ENCODE measurements at places on chromosomes 3 and 15.

GRCh38 chr15:60569596-60569995 lies 90.7 kb upstream of the ICE2 start:
- H3K27ac ChIP-seq, result no peak overlapping the region
- DNase-seq, result no peak
- H3K4me3 ChIP-seq, result no peak overlapping the region
- no peaks in the 10 kb centered on the region for H3K36me3 ChIP-seq

- H3K36me3 ChIP-seq, result no peaks in the 10 kb centered on the region
- no peaks in the 10 kb centered on the region for H3K27me3 ChIP-seq
- no peak for DNase-seq
- no peak overlapping the region for H3K27ac ChIP-seq
Measured at GRCh38 chr3:151962912-151963311, 89.5 kb downstream of the SUCNR1 start.

DNA sequence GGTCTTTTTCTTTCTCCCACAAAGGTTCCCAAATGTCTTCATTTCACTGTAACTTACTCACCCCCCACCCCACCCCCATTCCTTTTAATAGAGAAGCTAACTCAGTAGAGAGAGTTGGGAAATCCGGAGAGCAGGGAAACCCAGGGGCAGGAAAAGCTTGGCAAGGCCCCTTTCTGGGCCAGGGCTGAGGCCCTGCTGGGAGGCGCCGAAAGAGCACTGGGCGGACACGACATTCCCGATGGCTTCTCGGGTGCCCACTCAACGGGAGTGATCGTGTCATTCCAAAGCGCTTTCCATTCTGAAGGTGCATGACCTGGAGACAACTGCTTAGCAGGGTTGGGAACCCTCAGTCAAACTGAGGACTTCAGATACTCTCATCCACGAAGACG lies 1.6 kb upstream of the DALRD3 start:
- H3K36me3 ChIP-seq, result peaks cover 14% of the 10 kb centered on the region
- no peaks in the 10 kb centered on the region for H3K27me3 ChIP-seq
- peak overlapping the region; percentile 94 for H3K4me3 ChIP-seq
- DNase-seq, result no peak

- no peak for DNase-seq
- H3K4me3 ChIP-seq, result no peak overlapping the region
- H3K27me3 ChIP-seq, result no peaks in the 10 kb centered on the region
Measured at GRCh38 chr3:176183181-176183580, 1014.1 kb downstream of the TBL1XR1 start.

- H3K4me1 ChIP-seq, result no peaks in the 10 kb centered on the region
- no peak overlapping the region for H3K4me3 ChIP-seq
- peaks cover 6% of the 10 kb centered on the region for H3K36me3 ChIP-seq
- no peak for DNase-seq
- H3K27me3 ChIP-seq, result no peaks in the 10 kb centered on the region
- no peak overlapping the region for H3K27ac ChIP-seq
Measured at GRCh38 chr15:59148153-59148833, 43.3 kb downstream of the CCNB2 start.

- no peak overlapping the region for H3K4me3 ChIP-seq
- no peaks in the 10 kb centered on the region for H3K4me1 ChIP-seq
- no peak for DNase-seq
- no peak overlapping the region for H3K27ac ChIP-seq
- peaks cover 9% of the 10 kb centered on the region for H3K27me3 ChIP-seq
Measured at GRCh38 chr3:196220587-196220986, 4.3 kb downstream of the SLC51A start.

DNA sequence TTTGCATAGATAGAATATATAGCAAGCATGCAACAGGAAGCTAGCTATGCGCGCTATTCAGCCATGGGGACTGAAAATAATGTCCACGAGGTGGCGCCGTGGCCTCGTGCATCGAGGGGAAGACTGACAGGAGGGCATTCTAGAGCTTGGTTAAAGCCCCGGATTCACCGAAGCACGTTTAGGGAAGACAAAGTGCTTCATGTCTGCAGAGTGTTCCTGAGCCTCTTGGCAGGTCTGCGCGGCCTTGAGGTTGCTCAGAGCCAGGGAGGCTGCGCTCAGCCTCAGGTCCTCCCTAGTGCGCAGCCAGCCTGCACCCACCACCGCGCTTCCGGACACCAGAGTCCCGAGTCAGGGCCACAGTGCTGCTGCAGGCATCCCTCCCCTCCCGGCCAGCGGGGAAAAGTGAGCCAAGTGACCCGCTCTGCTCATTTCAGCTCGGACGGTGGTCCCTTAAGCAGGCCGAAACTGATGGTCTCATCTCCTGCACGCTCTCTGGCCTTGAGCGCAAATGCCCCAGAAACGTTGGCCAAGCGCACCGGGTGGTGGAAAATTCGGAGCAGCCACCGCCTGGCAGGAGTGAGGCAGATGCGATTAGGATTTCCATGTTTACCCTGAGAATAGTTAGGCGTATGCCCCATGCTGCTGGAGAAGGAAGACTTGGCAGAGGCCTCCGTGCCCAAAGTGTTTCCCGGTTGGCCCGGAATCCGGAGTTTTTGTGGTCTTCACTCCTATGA lies 24.8 kb downstream of the GABRA5 start:
- DNase-seq, result peak; percentile 75
- H3K36me3 ChIP-seq, result no peaks in the 10 kb centered on the region
- no peaks in the 10 kb centered on the region for H3K4me1 ChIP-seq
- H3K4me3 ChIP-seq, result no peak overlapping the region

GRCh38 chr15:76467136-76467535 lies 130.6 kb downstream of the ISL2 start:
- no peaks in the 10 kb centered on the region for H3K4me1 ChIP-seq
- no peak for DNase-seq
- H3K36me3 ChIP-seq, result peaks cover 23% of the 10 kb centered on the region
- no peak overlapping the region for H3K4me3 ChIP-seq

DNA sequence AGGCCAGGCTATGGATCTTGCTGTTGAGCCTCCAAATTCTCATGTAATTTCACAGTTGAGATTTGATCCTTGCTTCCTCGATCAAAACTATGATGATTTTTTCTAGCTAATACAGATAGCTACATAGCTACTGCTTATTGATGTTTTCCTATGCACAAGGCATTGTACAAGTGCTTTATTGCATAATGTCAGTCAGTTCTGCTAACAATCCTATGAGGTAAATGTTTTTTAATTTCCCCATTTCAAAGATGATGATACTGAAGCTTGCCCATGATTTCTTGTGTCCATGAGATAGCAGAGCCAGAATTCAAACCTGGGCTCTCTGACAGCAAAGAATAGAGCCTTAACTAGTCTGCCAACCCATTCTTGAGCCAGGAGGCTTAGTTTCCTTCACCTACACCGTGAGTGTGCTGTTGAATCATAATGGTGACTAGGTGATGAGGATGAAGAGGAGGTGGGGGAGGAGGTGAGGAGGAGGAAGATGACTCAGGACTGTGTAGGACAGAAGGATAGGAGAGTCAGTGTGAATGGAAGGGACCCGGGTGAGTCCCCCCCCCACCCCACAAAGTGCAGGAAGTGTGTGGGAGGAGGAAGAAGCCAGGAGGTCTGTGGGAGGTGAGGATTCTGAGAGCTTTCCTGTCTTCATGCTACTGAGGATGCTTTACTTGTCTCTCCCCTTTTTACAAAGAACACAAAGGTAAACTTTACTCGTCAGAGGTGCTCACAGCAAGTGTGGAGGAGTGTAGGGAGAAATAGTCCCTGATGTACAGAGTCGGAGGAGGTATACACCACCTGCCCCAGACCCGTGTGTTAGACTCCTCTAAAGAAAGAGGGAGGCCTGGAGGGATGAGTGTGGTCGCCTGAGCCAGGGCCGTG lies 3.6 kb downstream of the TAGLN3 start:
- H3K27ac ChIP-seq, result no peak overlapping the region
- peaks cover 31% of the 10 kb centered on the region for H3K4me1 ChIP-seq
- DNase-seq, result no peak
- H3K4me3 ChIP-seq, result no peak overlapping the region
- peaks cover 41% of the 10 kb centered on the region for H3K27me3 ChIP-seq

DNA sequence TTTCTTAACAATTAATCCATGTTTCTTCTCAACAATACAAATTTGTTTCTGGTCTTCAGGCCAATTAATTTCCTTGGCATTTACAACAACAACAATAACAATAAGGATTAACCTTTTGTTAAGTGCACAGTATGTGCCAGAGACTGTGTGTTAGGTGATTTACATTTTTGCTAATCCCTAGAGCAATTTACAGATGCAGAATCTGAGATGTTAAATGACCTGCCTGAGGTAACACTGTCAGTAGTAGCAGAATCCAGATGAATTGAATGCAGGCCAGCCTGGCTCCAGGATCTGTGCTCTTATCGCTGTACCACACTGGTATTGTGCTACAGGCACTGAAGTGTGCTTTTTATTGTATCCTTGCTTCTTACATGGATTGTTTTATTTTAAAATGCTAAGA lies 122.2 kb downstream of the MEIS2 start:
- H3K36me3 ChIP-seq, result peaks cover 34% of the 10 kb centered on the region
- no peak overlapping the region for H3K4me3 ChIP-seq
- H3K4me1 ChIP-seq, result peaks cover 9% of the 10 kb centered on the region
- no peak for DNase-seq

GRCh38 chr3:13023235-13023970 lies 49.8 kb downstream of the IQSEC1 start:
- H3K4me3 ChIP-seq, result no peak overlapping the region
- H3K27me3 ChIP-seq, result peaks cover 14% of the 10 kb centered on the region

DNA sequence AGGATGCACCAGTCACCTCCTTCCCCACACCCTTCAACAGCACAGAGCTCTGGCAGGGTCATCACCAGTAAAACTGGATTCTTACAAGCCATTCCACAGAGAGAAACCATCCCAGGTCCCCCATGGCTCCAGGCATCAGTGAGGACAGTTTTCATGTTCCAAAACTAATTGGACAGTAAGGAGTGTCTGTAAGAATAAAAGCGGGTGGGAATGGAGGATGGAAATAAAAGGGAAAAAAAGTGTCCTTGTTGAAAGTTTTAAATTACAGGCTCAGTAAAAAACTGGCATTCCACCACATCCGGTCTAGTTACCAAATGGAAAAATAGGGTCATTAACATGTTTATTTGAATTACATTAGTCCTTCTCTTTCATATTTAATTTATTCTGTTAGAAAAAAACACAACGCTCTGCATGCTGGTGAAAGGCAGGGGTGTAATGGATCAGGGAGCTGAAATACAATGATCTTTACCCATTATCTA lies 117.4 kb downstream of the TIGIT start:
- peak overlapping the region; percentile 82 for H3K27ac ChIP-seq
- no peaks in the 10 kb centered on the region for H3K36me3 ChIP-seq
- no peaks in the 10 kb centered on the region for H3K27me3 ChIP-seq
- DNase-seq, result no peak
- no peak overlapping the region for H3K4me3 ChIP-seq

GRCh38 chr3:171967137-171967783 lies 72.1 kb upstream of the FNDC3B start:
- no peaks in the 10 kb centered on the region for H3K36me3 ChIP-seq
- no peaks in the 10 kb centered on the region for H3K27me3 ChIP-seq
- H3K27ac ChIP-seq, result peak overlapping the region; percentile 36
- H3K4me3 ChIP-seq, result no peak overlapping the region

DNA sequence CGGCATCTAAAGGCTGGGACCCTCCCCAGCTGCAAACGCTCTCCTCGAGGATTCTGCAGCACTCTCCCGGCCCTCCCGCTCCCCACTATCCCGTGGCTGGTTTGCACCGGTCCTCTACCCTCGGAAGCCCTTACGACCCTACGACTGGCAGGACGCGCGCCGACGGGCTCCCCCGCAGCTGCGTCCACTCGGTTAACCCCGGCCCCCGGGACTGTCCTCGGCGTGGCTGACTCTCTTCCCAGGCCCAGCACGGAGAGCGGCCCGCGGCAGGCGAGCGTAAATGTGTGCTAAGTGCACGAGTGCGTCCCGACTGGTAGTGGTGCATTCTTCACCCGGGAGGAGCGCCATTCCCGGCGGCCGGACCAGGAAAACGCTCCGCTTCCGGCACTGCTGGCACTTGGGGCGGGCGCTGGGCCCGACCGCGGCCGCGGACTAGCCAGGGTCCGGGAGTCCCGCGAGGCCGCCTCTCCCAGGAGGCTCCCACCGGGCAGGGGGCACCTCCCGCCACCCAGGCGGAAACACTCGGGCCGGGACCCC lies 508 bp downstream of the GORASP1 start:
- peaks cover 23% of the 10 kb centered on the region for H3K4me1 ChIP-seq
- H3K27ac ChIP-seq, result peak overlapping the region; percentile 85
- peak; percentile 37 for DNase-seq
- peaks cover 2% of the 10 kb centered on the region for H3K36me3 ChIP-seq
- peak overlapping the region; percentile 82 for H3K4me3 ChIP-seq

DNA sequence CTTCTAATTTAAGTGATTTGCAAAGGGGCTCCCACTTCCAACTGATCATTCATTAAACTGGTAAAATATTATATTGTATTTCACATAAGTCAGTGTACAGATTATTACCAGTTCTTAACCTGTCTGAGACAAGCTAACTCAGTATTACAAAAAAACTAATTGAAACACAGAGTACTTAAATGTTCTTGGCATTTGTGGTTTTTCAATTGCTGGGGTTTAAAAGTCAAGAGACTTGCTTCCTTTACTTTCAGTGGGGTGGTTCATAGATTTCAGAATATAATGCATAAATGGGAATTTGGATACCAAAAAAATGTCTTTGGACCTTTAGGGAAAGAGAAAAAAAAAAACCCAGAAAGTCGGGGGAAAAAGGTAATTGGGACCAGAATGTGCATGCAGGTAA lies 85.0 kb downstream of the ATP10A start:
- DNase-seq, result no peak
- no peak overlapping the region for H3K4me3 ChIP-seq

DNA sequence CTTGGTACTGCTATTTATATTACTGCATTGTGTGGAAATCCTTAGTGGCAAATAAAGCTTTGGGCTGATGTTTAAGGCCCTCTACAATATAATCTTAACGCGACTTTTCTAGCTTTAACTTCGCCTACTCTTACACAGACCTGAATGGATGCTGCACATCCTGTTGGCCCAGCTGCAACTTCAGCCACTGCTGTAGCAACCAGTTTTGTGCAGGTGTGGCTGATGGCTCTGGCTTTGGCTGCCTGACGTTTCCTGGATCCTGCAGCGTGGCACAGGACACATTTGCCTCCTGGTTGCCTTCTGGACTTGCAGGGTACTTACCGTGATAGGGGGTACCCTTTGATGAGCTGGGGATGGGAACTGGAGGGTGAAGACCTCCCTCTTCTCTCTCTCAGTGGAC lies 20.2 kb upstream of the ERICH6 start:
- peaks cover 2% of the 10 kb centered on the region for H3K4me1 ChIP-seq
- H3K27me3 ChIP-seq, result no peaks in the 10 kb centered on the region
- H3K36me3 ChIP-seq, result no peaks in the 10 kb centered on the region
- H3K4me3 ChIP-seq, result no peak overlapping the region
- no peak overlapping the region for H3K27ac ChIP-seq

- peaks cover 8% of the 10 kb centered on the region for H3K4me1 ChIP-seq
- H3K36me3 ChIP-seq, result no peaks in the 10 kb centered on the region
- no peak overlapping the region for H3K27ac ChIP-seq
- H3K27me3 ChIP-seq, result peaks cover 78% of the 10 kb centered on the region
Measured at GRCh38 chr15:66249605-66250174, 3.9 kb downstream of the MEGF11 start.

DNA sequence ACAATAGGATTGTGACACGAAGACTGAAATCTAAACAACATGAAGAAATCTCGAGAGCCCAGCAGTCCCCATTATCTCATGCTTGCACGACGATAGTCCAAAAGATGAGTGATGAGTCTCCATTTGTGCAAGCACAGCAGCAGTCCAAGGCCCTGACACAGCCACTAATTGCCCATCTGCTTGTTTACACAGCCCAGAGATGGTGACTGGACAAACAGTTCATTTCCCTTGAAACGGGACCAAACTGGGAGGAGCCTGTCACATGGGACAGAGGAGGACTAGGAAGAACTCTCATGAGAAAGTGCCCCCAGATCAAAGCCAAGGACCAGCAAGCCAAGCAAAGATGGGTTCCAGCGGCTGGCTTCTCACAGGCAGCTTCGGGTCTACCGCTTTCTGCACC lies 121.0 kb downstream of the GREM1 start:
- H3K4me1 ChIP-seq, result peaks cover 5% of the 10 kb centered on the region
- H3K27me3 ChIP-seq, result peaks cover 10% of the 10 kb centered on the region
- no peak for DNase-seq
- no peak overlapping the region for H3K4me3 ChIP-seq
- no peaks in the 10 kb centered on the region for H3K36me3 ChIP-seq
